Cerebellum (tissue), 4 donors: ENCODE measurements at places on chromosomes 2 and 18.

GRCh38 chr18:24817587-24818371 is 357.3 kb downstream of the HRH4 start:
- DNase-seq: peak; percentile 40

DNA sequence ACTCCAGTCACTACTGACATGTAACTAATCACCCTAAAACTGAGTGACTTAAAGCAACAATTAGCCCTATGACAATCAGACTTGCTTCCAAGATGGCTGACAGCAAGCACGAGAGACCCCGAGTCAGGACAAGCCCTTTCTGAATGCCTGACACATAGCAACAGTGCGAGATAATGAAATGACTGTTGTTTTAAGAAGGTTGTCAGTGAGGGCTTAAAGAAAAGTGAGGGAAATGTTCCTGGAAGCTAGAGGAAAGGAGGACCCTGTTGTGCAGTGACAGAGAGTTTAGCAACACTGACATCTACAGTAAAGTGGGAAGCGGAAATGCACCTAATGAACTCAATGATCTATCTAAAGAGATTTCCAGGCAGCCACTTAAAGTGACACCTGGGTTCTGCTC is 163.1 kb downstream of the STK39 start:
- DNase-seq: no peak

DNA sequence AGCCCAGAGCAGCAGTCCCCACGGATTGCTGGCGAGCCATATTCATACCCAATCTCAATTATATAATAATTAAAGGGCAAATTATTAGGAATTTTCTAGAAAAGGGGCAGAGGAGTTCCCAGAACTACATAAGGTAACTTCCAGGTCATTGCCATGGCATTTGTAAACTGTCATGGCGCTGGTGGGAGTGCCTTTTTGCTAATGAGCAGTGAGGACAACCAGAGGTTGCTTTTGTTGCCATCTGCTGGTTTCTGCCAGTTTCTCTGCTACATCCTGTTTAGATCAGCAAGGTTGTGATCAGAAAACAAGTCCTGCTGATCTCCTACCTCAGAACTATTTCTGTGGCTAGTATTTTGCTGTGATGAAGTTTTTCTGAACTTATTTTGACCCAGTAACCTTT is 159.8 kb upstream of the PIEZO2 start:
- DNase-seq: no peak

DNA sequence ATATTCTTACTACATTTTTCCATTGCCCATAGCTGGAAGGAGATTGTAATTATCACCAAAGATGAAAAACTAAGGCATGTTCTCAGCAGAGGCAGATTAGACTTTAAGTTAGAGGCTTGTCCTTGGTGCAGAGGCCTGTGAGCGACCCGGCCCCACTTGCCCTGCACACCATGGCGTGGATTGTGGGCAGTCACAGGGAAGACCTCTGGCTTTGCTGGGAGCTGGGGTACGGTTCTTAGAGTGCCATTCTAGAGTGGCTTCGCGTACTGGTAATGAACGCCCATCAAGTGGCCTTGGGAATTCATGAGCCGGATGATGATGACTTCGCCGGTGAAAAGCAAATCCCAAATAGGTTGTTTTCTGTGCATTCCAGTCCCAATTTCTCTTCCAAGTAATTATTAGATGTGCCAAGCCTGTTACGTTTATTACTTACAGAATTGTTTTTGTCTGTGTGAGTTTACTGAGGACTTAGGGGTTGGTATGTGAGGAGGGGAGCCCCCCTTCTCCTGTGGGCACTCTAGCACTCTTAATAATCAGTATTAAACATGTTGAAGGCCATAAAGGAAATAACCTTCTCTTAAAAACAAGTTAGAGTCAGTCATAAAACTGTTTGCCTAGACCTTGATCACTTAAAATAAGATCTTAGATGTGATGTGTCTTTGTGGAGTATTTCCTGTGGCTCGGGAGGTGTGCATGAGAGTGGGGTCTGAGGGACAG is 90.6 kb downstream of the LDLRAD4 start:
- no peak for DNase-seq

DNA sequence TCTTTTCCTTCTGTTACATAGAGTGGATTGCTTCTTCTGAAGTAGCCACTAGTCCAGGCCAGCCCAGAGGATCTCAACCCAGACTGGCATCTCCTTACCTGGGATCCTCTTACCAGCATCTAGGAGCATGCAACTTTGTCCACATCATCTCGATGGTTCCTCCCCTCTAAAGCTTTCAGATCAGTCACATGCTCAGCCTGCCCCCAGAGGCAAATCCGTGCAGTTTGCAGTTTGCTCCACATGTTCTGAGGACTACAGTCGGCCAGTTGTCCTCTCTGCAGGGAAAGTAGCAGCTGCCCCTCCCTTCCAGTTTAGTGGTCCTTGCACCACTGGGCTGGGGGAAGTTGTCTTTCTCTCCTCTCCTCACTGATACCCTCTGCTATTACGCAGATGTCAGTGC is 259.8 kb upstream of the APCDD1 start:
- no peak for DNase-seq

- DNase-seq: no peak
These were observed 227.1 kb downstream of the RAB3GAP1 start for GRCh38 chr2:135279209-135279608.

DNA sequence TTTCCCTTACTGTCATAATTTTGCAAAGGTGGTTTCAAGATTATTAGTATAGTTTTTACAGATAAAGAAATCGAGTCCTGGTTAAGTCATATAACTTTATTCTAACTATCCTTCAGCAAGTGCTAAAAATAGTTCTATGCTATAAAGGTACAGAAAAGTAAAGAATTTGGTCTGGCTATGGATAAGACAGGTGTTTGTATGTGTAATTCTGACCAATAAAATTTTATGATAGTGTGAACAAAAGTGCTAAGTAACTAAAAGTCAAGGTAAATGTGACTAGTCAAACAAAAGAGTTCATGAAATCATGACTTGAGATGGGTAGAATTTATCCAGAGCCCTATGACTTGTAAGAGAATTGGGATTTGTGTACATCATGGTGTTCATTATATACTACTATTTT is 140.7 kb downstream of the COMMD1 start:
- DNase-seq: no peak

DNA sequence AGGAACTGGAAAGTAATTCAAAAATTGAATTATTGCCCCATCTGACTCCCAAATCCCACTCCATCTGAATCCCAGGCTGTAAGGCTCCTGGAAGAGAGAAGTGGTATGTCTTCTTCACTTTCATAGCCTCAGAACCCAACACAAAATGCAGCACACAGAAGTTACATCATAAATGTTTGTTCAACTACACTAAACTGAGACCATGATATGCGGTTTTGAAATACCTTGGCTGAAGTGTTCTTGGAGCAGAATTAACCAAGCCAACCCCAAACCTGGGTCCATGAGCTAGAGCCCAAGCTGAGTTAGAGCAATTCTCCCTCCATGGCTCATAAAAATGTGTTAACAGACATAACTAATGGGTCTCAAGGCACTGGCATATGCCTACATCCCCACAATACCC is 23.3 kb downstream of the NEB start:
- DNase-seq: no peak

GRCh38 chr18:63725682-63726480 is 23.1 kb downstream of the SERPINB11 start:
- no peak for DNase-seq

DNA sequence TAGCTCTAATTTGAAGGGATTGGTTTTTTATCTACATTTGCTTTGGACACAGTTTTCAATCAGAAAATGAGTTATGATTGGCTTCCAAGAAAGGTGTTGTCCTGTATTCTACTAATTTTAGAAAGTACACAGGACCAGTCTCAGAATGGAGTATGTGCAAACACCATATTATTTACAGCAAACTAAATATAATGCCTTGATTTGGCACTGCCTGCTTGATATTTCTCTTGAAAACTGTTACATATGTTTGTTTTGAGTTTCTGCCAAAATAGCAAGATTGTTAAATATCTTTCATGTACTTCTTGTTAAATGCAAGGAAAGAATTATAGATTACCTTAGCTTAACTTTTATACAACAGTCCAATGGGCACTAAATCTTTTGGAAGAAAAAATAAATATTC is 694.9 kb downstream of the KCNJ3 start:
- DNase-seq: no peak

DNA sequence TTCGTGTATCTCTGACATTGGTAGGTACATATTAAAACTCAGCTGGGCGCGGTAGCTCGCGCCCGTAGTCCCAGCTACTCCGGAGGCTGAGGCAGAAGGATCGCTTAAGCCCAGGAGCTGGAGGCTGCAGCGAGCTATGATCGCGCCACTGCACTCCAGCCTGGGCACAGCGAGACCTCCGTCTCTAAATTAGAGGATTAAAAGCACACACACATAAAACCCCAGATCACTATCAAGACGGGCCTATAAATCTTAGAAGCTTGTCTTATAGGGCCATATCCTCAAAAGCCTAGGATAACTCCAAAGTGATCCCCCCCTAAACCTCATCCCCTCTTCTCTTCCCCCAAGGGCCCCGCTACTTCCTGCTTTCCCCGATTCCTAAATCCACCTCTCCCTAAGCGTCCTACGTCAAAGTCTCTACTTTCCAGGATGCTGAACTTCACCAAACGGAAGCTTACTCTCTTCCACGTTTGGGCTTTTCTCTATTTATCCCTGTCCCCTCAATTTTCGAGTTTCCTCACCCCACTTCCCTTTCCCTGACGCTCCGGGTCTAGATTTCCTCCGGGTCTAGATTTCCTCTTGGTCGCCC is 707 bp downstream of the KRCC1 start:
- no peak for DNase-seq
